ENCODE measurements at places on chromosomes 5 and 9. TPM values are rescaled to one million over a fixed set of nuclear protein-coding genes. Genes with fewer than 3 reads are reported as not detected.

The PCDHB1 gene
- total RNA-seq: not detected

The UBTD2 gene
- total RNA-seq: 22.2 TPM

The FAM153A gene
- total RNA-seq: 2.1 TPM

The PCDHGA5 gene
- 13.2 TPM for total RNA-seq

The PRR16 gene
- total RNA-seq: not detected

The LTC4S gene
- 7.6 TPM for total RNA-seq

The SEMA6A gene
- 25.1 TPM for total RNA-seq

The TLR4 gene
- 19.4 TPM for total RNA-seq

The MARCHF3 gene
- 4.8 TPM for total RNA-seq

The ERMP1 gene
- total RNA-seq: 17.5 TPM

The MYOT gene
- 21.3 TPM for total RNA-seq
